Mesothelial cell of epicardium (in vitro differentiated cells): ENCODE measurements at places on chromosomes 4 and X. TPM values are rescaled to one million over a fixed set of nuclear protein-coding genes. Genes with fewer than 3 reads are reported as not detected.

GRCh38 chr4:187903106-187903505 is 92.5 kb upstream of the ZFP42 start:
- no peak for DNase-seq

DNA sequence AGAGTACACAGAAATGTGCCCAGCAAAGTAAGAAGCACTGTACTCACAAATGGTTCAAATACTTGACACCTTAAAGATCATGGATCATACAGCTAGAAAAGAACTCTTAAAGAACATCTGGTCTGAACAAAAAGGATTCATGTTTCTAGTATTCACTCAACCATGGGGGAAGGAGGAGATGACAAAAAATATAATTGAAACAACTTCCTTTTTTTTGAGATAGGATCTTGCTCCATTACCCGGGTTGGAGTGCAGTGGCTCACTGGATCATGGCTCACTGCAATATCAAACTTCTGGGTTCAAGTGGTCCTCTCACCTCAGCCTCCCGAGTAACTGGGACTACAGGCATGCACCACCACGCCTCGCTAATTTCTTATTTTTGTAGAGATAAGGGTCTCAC is 6.0 kb downstream of the DHX15 start:
- no peak for DNase-seq

- DNase-seq = no peak
Measured at GRCh38 chr4:158459085-158459820, 62.4 kb upstream of the RXFP1 start.

- DNase-seq = no peak
Measured at GRCh38 chr4:73501664-73502265, 20.2 kb downstream of the AFM start.

GRCh38 chrX:45712067-45712466 is 511.4 kb upstream of the DIPK2B start:
- no peak for DNase-seq

DNA sequence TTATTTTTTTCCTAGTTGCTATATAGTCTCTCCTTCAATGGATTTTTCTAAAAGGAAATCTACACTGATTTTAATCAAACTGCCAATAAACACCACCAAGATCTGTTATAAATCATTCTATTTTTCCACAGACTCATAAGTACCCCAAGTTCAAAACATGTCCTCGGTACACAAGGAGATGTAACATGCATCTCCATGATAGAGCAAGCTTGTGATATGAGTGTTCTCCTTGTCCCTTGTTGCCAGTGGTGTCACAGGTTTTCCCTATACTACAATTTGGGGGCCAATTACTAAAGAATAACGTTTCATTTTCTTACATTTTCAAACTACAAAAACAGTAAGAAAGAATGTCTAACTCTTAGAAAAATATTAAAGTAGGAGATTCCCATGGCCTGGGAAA is 491 bp downstream of the ARHGEF6 start:
- DNase-seq = no peak

GRCh38 chr4:92551616-92552015 is 247.8 kb downstream of the GRID2 start:
- no peak for DNase-seq

GLRA3 gene
- total RNA-seq = 0.02 TPM in 1 of 3 replicates, not detected in the others

BMP3 gene
- 0.07 TPM in 2 of 3 replicates, not detected in the other for total RNA-seq
